ENCODE measurements at places on chromosomes 11 and 22.
A peak's percentile ranks its signal among the peaks of the same experiment; 100 is the strongest.

- H3K27me3 ChIP-seq: no peaks in the 10 kb centered on the region
- no peak overlapping the region for H3K27ac ChIP-seq
- no peaks in the 10 kb centered on the region for H3K4me1 ChIP-seq
- H3K4me3 ChIP-seq: no peak overlapping the region
- no peak for DNase-seq
- H3K36me3 ChIP-seq: no peaks in the 10 kb centered on the region
These were observed 26.0 kb downstream of the LRRC32 start for GRCh38 chr11:76644591-76644990.

- no peaks in the 10 kb centered on the region for H3K27me3 ChIP-seq
- H3K4me1 ChIP-seq: no peaks in the 10 kb centered on the region
- H3K36me3 ChIP-seq: no peaks in the 10 kb centered on the region
- H3K27ac ChIP-seq: no peak overlapping the region
- no peak for DNase-seq
These were observed 262.6 kb upstream of the SORL1-AS1 start for GRCh38 chr11:121715405-121715804.

GRCh38 chr11:78804991-78805390 is 230.3 kb upstream of the NARS2 start:
- H3K4me3 ChIP-seq: no peak overlapping the region
- no peak for DNase-seq
- no peaks in the 10 kb centered on the region for H3K36me3 ChIP-seq
- peaks cover 44% of the 10 kb centered on the region for H3K4me1 ChIP-seq

- H3K27ac ChIP-seq: peak overlapping the region; percentile 99
- peaks cover 30% of the 10 kb centered on the region for H3K4me1 ChIP-seq
- no peaks in the 10 kb centered on the region for H3K27me3 ChIP-seq
- peak overlapping the region; percentile 75 for H3K4me3 ChIP-seq
These were observed 21.1 kb downstream of the SERPINH1 start for GRCh38 chr11:75582895-75583717.

- DNase-seq: no peak
- no peaks in the 10 kb centered on the region for H3K4me1 ChIP-seq
- H3K36me3 ChIP-seq: no peaks in the 10 kb centered on the region
- no peaks in the 10 kb centered on the region for H3K27me3 ChIP-seq
- H3K27ac ChIP-seq: no peak overlapping the region
These were observed 162.2 kb upstream of the NECTIN1 start for GRCh38 chr11:119891055-119891768.

- H3K36me3 ChIP-seq: no peaks in the 10 kb centered on the region
- H3K27me3 ChIP-seq: no peaks in the 10 kb centered on the region
- DNase-seq: no peak
- H3K4me3 ChIP-seq: peak overlapping the region; percentile 84
- peak overlapping the region; percentile 84 for H3K27ac ChIP-seq
These were observed 592 bp upstream of the CTSC start for GRCh38 chr11:88337987-88338668.

DNA sequence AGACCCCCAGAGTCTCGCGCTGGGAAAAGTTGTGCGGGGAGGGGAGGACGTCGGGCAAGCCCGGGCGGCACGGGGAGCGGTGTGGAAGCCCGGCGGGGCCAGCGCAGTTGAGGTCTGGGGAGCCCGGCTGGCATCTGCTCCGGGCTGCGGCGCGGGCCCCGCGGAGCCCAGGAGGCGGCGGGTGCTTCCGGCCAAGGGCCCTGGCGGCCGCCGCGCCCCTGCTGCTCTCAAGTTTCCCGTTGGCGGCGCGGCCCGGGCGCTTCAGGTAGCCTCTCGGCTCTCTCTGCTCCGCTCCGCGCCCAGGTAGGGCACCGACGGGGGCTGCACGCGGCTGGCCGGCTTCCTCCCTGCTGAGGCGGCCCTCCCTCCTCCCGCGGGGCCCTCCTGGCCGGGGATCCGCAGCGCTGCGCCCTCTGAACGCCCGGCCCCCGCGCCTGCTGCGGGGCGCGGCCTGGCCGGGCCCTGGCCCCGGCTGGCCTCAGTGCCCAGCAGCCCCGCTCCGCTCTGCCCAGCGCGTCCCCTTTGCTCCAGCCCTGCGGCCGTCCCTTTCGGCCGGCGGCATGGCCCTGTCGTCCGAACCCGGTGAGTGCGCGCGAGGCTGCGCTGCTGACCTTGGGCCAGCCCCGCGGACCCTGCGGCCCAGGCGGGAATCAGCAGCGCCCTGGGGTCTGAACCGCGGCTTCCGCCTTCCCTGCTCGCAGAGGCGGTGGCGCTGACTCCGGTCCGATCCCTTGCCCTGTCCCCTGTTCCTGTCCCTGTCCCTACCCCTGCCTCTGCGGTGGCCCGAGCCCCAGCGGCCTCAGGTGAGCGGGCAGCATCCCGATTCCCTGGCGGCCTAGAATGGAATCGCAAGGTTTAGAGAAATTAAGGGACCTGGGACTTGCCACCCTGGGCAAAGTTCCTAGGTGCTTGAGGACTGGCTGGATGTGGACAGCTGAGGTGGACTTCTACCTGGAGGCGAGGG is 4.3 kb upstream of the AMPD3 start:
- peak overlapping the region; percentile 86 for H3K27ac ChIP-seq
- no peaks in the 10 kb centered on the region for H3K27me3 ChIP-seq
- DNase-seq: no peak
- peak overlapping the region; percentile 64 for H3K4me3 ChIP-seq
- peaks cover 29% of the 10 kb centered on the region for H3K4me1 ChIP-seq

DNA sequence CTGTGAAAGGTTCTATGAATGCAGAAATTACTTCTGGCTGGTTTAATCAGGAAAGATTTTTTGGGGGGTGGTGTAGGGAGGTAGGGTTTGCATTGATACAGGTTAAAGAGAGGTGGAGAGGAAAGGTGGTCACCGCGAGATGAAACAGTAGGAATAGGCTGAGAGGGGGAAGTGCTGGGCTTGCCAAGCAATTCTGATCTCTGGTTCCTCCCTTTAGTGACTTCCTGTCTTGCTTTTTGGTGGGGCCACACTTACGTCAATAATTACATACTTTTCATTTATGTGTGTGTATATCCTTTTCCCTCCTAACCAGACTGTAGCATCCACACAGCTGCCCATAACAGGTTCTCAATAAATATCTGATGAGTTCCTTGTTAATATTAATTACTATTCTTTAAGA is 120.0 kb downstream of the CTNND1 start:
- H3K36me3 ChIP-seq: no peaks in the 10 kb centered on the region
- H3K4me1 ChIP-seq: no peaks in the 10 kb centered on the region
- H3K27me3 ChIP-seq: no peaks in the 10 kb centered on the region
- H3K4me3 ChIP-seq: no peak overlapping the region

DNA sequence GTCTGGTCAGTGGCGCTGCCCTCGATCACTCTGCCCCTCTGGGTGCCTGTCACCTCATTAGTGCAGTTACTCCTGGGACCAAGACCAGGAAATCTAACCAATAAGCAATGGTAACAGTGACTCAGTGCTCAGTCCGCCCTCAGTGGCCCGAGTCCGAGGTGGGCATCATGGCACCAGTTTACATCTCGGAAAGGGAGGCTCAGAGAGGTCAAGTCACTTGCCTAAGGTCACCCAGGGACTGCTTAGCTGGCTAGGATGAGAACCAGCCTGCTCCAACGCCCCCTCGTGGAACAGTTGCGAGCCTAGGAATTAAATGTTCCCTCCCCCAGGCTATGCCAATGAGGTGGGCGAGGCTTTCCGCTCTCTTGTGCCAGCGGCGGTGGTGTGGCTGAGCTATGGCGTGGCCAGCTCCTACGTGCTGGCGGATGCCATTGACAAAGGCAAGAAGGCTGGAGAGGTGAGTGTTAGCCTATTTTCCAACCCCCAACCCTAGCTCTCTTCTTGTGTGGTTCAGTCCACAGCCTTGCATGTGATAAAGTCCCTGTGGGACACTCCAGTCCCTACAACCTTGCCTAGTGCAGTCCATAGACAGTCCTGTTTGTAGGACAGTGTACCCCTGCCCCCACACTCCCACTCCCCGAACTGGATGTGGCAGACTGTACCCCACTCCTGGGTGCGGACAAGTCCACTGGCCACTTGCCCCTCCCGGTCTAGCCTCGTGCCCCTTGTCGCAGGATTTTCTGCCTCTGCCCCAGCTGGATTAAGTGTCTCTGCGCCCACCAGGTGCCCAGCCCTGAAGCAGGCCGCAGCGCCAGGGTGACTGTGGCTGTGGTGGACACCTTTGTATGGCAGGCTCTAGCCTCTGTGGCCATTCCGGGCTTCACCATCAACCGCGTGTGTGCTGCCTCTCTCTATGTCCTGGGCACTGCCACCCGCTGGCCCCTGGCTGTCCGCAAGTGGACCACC is 1.1 kb downstream of the MTFP1 start:
- no peak for DNase-seq
- H3K27ac ChIP-seq: peak overlapping the region; percentile 94
- H3K4me1 ChIP-seq: peaks cover 37% of the 10 kb centered on the region
- peak overlapping the region; percentile 56 for H3K4me3 ChIP-seq

DNA sequence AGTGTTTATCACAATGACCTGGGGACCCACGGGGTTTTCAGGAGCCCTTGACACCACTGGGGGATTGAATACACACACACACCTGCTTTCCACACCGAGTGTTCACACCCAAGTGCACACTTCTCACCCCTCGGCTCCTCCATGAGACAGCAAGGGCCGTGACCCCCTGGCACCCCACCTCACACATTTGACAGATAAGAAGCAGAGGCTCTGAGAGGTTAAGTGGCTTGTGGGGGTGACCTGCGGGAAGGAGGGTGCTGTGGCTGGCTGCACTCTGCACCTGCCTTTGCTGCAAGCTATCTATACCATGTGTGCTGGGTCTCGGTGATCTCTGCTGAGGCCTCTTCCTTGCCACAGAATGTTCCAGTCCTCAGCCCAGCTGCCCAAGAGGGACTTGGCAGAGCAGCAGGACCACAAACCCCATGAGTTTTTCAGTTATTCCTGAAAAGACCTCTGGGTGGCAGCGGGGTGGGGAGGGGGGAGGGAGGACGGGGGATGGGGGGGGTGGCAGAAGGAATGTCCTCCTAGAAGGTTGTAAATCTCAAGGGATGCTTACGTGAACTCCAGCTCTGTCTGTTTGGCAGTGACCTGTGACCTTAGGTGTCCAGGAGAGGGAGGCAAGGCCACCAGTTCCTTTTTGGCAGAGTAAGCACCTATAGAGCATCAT is 47.9 kb upstream of the RFPL3 start:
- H3K27ac ChIP-seq: no peak overlapping the region
- no peak overlapping the region for H3K4me3 ChIP-seq
- no peak for DNase-seq
- H3K36me3 ChIP-seq: no peaks in the 10 kb centered on the region
- H3K4me1 ChIP-seq: no peaks in the 10 kb centered on the region

- no peak overlapping the region for H3K4me3 ChIP-seq
- no peaks in the 10 kb centered on the region for H3K27me3 ChIP-seq
- no peaks in the 10 kb centered on the region for H3K36me3 ChIP-seq
- H3K27ac ChIP-seq: no peak overlapping the region
- no peaks in the 10 kb centered on the region for H3K4me1 ChIP-seq
These were observed 448.7 kb downstream of the RAB38 start for GRCh38 chr11:87726506-87726905.

- H3K27ac ChIP-seq: no peak overlapping the region
- no peak for DNase-seq
- no peaks in the 10 kb centered on the region for H3K4me1 ChIP-seq
- H3K27me3 ChIP-seq: no peaks in the 10 kb centered on the region
- H3K36me3 ChIP-seq: no peaks in the 10 kb centered on the region
These were observed 546.0 kb downstream of the MN1 start for GRCh38 chr22:27255580-27255979.

- H3K36me3 ChIP-seq: no peaks in the 10 kb centered on the region
- H3K4me1 ChIP-seq: no peaks in the 10 kb centered on the region
- H3K27ac ChIP-seq: no peak overlapping the region
- H3K27me3 ChIP-seq: no peaks in the 10 kb centered on the region
- DNase-seq: no peak
- H3K4me3 ChIP-seq: no peak overlapping the region
These were observed 948.5 kb upstream of the CCDC90B start for GRCh38 chr11:84234462-84235202.

GRCh38 chr11:68942095-68942620 is 38.5 kb downstream of the IGHMBP2 start:
- peak overlapping the region; percentile 51 for H3K27ac ChIP-seq
- no peak for DNase-seq
- no peak overlapping the region for H3K4me3 ChIP-seq
- H3K4me1 ChIP-seq: peaks cover 15% of the 10 kb centered on the region
- peaks cover 23% of the 10 kb centered on the region for H3K36me3 ChIP-seq

DNA sequence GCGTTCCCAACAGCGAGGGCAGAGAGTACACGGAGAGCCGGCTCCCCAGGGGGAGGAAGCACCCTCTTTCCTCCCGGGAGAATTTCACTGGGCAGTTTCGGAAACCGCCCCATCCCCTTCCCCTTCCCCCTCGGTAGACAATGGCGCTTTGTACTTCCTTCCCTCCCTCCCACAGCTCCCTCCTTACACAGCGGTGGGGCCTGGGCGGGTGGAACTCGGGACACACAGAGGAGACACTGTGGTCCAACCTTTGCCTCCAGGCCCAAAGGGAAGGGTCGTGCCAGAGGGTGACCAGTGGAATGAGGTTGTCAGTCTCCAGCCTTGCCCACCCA is 4.3 kb downstream of the SMTN start:
- no peaks in the 10 kb centered on the region for H3K36me3 ChIP-seq
- no peaks in the 10 kb centered on the region for H3K27me3 ChIP-seq
- H3K4me3 ChIP-seq: peak overlapping the region; percentile 64
- no peak for DNase-seq

DNA sequence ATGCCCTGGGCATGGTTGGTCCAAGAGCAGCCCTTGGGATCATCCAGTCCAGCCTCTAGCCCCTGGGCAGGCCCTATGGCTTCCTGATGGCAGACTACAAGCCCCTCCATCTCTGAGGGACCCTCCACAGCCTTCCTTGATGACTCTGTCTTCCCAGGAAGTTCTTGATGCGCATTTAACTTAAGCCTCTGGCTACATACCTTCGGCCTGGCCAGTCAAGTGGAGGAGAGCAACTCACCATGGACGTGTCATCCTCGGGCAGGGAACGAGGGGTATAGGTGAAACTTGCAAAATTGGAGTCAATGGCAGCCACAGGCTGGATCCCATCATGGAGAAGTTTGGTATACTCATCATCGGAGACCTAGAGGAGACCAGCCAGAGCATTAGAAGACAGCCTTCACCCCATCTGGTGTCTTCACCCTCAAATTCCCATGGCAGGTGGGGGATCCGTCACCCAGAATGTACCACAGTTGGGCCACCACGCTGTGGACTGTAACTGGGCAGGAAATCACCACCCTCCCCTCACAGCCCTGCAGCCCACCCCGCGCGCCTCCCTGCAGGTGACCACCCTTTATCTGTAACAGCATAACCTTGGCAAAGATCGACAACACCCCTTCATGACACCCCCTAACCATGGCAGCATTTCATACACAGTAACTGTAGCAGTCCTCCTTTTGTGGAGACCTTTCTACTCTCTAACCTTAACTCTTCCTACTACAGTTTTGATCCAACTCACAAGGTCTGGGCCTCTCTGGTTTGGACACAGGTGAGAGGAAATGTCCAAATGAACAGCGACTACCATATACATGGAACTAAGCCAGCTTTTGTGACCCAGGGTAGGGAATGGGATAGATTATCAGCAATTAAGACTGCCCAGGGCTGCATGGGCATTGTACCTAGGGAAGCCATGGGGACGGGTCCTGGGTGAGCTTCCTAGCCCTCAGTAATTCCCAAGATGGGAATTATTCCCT is 91.7 kb downstream of the PDE2A start:
- H3K4me3 ChIP-seq: no peak overlapping the region
- no peak for DNase-seq
- H3K27me3 ChIP-seq: no peaks in the 10 kb centered on the region
- no peaks in the 10 kb centered on the region for H3K36me3 ChIP-seq
- no peak overlapping the region for H3K27ac ChIP-seq

GRCh38 chr11:64364435-64364834 is 5.5 kb downstream of the RPS6KA4 start:
- H3K4me1 ChIP-seq: peaks cover 11% of the 10 kb centered on the region
- no peak overlapping the region for H3K4me3 ChIP-seq
- H3K27ac ChIP-seq: no peak overlapping the region
- peaks cover 74% of the 10 kb centered on the region for H3K36me3 ChIP-seq
- no peak for DNase-seq
